ENCODE measurements at places on chromosomes 1 and 21. TPM values are rescaled to one million over a fixed set of nuclear protein-coding genes. Genes with fewer than 3 reads are reported as not detected.

ICOSLG gene
- polyA plus RNA-seq, result 0.05 TPM

DISP3 gene
- polyA plus RNA-seq, result not detected

COL6A1 gene
- 1,137 TPM for polyA plus RNA-seq

ANXA9 gene
- polyA plus RNA-seq, result 0.03 TPM

MPZ gene
- 1.9 TPM for polyA plus RNA-seq

MACF1 gene
- 110 TPM for polyA plus RNA-seq

FMOD gene
- polyA plus RNA-seq, result 2.9 TPM
